Naive thymus-derived CD8-positive, alpha-beta T cell (primary cell): ENCODE measurements at places on chromosomes 6 and 20. TPM values are rescaled to one million over a fixed set of nuclear protein-coding genes. Genes with fewer than 3 reads are reported as not detected.

DNA sequence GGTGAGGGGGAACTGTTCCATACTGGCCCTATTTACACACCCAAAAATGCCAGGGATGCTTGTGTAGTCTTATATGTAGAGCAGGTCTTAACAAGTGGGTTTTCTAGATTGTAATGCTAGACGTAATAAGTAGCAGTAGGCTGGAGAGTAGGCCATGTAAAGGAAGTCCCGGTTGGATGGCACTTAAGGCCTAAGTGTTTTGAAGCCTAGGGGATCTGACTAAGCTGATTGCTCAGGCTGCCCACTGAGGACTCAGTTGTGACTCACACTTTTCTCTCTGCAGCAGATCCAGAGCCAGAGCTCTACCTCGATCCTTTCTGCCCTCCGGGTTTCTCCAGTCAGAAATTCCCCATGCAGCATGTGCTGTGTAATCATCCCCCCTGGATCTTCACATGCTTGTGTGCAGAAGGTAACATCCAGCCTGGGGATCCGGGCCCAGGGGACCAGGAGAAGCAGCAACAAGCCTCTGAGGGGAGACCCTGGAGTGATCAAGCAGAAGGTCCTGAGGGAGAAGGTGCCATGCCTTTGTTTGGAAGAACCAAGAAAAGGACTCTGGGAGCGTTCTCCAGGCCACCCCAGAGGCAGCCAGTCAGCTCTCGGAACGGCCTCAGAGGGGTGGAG lies 26.6 kb downstream of the ZNF133 start:
- H3K36me3 ChIP-seq, result peaks cover 50% of the 10 kb centered on the region
- H3K27me3 ChIP-seq, result no peaks in the 10 kb centered on the region
- no peak overlapping the region for H3K4me3 ChIP-seq
- no peaks in the 10 kb centered on the region for H3K4me1 ChIP-seq
- no peak for DNase-seq

DNA sequence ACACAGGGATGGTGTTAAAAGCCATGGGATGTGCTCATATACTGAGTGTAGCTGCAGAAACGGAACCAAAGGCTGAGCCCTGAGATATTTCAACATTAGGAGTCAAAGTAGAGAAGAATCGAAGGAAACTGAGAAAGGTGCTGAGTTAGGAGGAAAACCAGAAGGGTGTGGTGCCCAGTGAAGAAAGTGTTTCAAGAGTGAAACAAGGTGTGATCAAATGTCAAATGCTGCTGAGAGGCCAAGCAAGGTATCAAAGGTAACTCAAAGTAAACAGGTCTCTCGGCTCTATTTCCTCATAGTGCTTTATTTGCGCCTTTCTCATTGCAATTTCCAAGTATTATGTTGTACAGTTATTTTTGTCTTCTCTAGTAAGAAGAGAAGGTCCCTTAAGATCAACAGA lies 94.1 kb downstream of the PRDM1 start:
- DNase-seq, result no peak
- no peak overlapping the region for H3K27ac ChIP-seq
- H3K4me1 ChIP-seq, result peaks cover 9% of the 10 kb centered on the region
- H3K27me3 ChIP-seq, result no peaks in the 10 kb centered on the region
- H3K4me3 ChIP-seq, result no peak overlapping the region

GRCh38 chr6:10837009-10837621 lies 1.2 kb downstream of the MAK start:
- H3K4me1 ChIP-seq, result peaks cover 2% of the 10 kb centered on the region
- H3K27me3 ChIP-seq, result peaks cover 56% of the 10 kb centered on the region
- peak overlapping the region; percentile 84 for H3K4me3 ChIP-seq
- DNase-seq, result no peak
- H3K27ac ChIP-seq, result peak overlapping the region; percentile 80
- peaks cover 5% of the 10 kb centered on the region for H3K36me3 ChIP-seq

- no peak overlapping the region for H3K27ac ChIP-seq
- H3K36me3 ChIP-seq, result no peaks in the 10 kb centered on the region
- H3K4me1 ChIP-seq, result no peaks in the 10 kb centered on the region
- DNase-seq, result no peak
- H3K27me3 ChIP-seq, result no peaks in the 10 kb centered on the region
Observed at GRCh38 chr6:151128763-151129370, 110.9 kb upstream of the AKAP12 start.

- DNase-seq, result peak; percentile 43
- peaks cover 36% of the 10 kb centered on the region for H3K27me3 ChIP-seq
- H3K27ac ChIP-seq, result no peak overlapping the region
- H3K4me3 ChIP-seq, result no peak overlapping the region
Observed at GRCh38 chr6:37653933-37654565, 43.6 kb downstream of the MDGA1 start.

Gene MMUT
- 12.3 TPM for total RNA-seq

Gene WTAP
- total RNA-seq, result 156 TPM

Gene C2
- 4.3 TPM for total RNA-seq

Gene LIN28B
- total RNA-seq, result not detected

Gene DLL1
- total RNA-seq, result 15.9 TPM
